ENCODE measurements at places on chromosomes 16 and 17.

- DNase-seq, result no peak
These were observed 528 bp downstream of the TERB1 start for GRCh38 chr16:66800856-66801255.

DNA sequence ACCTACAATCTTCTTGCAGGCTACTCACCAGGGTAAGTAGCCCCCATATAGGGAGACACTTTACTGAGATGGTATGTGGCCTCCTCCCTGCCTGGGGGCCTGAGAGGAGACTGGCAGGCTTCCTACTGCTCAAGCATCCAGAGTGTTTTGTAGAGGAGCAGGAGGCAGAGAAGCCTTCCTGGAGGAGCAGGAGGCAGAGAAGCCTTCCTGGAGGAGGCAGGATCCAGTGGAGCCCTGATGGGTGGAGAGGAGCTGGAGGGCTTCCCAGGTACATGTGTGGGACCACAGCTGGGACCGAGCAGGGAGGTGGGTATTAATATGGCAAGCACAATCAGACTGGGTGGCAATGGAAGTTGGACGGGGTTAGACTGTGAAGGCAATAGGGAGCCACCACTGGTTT, 2.1 kb upstream of the ADGRG5 start:
- peak; percentile 38 for DNase-seq

- no peak for DNase-seq
These were observed 196.0 kb downstream of the CBLN1 start for GRCh38 chr16:49085686-49086085.

DNA sequence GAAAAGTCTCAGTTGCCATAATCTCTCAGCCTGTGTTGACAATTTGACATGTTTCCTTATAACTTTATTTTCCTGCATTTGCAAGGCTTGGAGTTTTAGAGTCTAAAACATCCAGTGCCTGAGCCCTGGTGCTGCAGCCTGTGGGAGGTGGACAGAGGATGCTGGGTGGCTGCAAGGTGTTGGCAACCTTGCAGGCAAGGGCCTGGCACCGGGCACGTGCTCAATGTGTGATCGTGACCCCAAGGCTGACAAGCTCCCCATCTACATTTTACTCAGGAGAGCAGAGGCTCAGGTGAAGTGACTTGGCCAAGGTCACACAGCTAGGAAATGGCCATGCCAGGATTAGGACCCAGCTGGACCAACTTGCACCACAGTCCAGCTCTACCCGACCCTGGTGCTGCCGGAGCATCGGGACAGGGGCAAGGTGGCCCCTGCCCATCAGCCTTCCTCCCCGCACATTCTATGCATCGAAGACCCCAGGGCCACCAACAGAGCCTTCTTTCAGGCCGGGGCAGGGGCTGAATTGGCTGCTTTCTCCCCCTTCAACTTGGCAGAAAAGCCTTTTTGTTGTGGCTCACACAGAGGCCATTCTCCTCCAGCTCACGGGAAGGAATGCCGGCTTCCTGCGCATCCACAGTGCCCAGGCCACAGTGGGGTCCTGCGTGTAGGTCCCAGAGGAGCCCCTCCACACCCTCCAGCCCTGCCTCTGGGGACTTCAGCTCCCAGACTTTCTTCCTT, 23.1 kb downstream of the MMP15 start:
- peak; percentile 77 for DNase-seq

GRCh38 chr17:59415397-59415796, 83.9 kb downstream of the YPEL2 start:
- DNase-seq, result no peak

DNA sequence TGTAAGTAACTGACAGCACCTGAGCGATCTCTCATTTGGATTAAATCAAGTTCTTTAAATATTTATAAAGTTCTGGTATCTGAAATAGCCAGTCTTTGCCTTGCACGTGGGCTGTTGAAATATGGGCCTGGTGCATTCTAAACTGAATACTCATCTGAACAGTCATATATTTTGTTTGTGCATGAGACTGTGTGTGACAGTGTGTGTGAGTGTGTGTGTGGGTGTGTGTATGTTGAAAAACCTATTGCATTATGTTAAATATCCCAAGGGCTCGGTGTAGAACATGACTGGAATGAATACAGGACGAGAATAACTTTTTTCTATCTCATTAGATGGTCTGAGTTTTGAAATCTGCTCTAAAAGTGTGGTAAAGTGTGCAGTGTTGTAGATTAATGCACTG, 82.4 kb upstream of the TOX3 start:
- no peak for DNase-seq

GRCh38 chr16:47567321-47567720, 106.2 kb downstream of the PHKB start:
- no peak for DNase-seq

DNA sequence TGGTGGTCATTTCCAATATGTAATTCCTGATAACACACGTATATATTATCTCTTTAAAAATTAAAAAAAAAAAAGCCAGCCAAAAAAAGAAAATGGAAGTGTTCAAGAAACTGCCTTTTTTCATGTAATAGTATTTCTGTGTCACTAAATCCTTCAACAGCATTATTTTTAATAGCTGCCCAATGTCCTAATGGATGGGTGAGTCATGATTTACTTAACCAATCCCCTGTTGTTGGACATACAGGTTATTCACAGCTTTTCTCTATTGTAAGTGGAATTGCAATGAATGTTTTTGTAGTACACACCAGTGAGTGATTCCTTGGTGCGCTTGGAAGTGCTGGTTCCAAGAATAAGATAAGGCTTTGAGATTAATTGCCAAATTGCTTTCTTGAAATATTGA, 124.9 kb downstream of the WWOX start:
- no peak for DNase-seq

- DNase-seq, result no peak
These were observed 441 bp downstream of the CMTM4 start for GRCh38 chr16:66695935-66696668.

DNA sequence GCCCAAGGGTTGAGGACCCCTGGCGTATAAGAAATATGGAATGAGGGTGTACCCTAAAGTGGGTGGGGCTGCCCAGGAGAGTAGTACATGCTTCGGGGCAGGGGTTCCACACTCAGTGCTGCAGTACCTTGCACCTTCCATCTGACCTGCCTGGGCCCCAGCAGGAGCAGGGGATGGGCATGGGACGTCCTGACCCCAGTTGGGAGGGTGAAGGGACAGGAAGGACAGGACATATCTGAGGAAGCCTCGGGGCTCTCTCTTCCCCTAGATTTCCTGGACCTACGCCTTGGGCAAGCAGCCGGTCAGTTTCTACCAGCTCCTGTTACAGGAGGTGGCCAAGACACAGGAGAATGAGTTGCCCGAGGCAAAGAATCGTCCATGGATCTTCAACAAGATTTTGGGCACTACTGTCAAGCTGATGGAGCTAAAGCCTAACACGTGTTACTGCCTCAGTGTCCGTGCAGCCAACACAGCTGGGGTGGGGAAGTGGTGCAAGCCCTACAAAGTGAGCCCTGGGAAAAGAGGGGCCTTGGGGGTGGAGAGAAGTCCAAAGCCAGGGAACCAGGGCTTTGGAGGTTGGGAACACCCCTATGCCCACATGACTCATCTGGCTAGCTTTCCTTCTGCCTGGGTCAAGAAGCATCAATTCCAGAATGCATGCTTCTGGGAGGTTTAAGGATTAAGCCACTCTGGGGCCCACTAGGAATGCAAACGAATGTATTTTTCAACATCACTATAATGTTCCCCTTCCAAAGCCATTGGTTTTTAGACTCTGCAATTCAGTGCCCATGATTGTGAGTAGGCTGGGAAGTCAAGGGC, 7.9 kb downstream of the FNDC8 start:
- peak; percentile 84 for DNase-seq

GRCh38 chr16:29821643-29822115, 1.4 kb downstream of the MVP start:
- DNase-seq, result peak; percentile 94

- no peak for DNase-seq
These were observed 2.3 kb downstream of the SPACA3 start for GRCh38 chr17:32993977-32994376.

All from osteoblast (primary cell).